ENCODE measurements at places on chromosomes 12 and 14.

GRCh38 chr12:124661341-124661740, 93.9 kb upstream of the NCOR2 start:
- no peak for DNase-seq

DNA sequence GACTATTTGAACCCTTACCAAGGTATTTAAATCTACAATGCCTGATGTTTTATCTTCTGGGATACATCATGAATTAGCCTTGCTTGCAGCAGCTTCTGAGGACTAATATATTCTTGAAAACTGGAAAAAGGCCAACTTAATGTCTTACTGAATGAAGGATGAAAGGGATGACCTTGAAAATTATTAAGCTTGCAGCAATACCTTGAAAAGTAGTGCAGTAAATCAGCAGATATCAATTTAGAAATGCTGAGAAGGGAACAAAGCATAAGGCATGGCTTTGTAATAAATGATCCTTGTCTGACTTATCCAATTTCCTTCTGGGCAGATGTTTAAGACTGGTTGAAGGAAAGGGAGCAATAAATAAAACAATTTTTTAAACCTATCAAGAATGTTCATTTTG, 37.3 kb upstream of the FERMT2 start:
- DNase-seq: no peak

GRCh38 chr12:10959804-10960203, 20.7 kb upstream of the TAS2R14 start:
- no peak for DNase-seq

DNA sequence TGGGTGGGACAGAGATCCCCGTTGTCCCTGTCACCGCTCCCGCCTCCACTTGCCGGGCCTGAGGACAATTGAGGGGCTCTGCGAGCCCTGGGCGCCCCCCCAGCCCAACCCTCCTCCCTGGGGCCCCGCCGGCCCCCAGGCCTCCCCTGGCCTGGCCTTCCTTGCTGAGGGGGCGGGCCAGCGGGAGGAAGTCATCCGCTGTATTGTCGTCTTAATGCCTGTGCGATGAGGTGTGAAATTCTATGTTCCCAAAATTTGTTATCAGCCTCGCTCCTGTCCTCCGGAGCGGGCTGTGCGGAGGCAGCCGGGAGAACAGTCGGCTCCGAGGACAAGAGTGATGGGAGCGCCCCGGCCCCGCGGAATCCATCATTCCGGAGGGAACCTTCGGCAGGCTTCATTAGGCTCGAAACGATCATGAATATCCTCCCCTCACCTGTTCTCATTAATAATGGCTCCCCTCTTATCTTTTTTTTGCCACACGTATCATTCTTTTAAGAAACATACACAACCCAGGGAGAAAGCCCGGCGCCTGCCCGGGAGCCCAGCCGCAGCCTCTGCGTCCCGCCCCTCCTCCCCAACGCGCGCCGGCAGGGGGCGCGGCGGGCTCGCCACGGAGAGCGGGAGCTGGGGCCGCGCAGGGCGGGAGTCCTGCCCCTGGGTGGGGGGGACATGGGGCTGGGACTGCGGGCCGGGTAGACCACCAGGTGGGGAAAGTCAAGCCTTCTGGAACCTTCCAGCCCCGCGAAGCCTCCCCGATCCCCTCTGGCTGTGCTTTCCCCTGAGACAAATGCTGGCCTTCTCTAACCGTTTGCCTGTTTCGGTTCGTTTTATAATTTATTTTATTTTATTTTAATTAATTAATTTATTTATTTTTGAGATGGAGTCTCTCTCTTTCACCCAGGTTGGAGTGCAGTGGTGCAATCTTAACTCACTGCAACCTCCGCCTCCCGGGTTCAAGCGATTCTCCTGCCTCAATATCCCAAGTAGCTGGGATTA, 17.1 kb upstream of the DLK1 start:
- no peak for DNase-seq

DNA sequence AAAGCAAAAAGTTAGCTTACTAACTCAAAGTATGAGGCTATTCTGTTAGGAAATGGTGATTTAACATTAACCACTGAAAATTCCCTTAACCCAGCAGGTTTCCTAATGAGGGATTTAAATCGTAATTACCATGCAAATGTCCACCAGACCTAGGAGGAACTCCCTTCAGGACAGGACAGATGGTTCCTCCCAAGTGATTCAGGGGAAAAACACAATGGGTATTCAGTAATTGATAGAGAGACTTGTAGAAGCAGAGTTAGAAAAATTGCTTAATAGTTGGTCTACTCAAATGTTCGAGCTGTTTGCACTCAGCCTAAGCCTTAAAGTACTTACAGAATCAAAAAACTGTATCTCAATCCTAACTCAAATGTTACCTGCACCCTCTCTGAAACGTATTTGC, 21.6 kb downstream of the RERGL start:
- no peak for DNase-seq

DNA sequence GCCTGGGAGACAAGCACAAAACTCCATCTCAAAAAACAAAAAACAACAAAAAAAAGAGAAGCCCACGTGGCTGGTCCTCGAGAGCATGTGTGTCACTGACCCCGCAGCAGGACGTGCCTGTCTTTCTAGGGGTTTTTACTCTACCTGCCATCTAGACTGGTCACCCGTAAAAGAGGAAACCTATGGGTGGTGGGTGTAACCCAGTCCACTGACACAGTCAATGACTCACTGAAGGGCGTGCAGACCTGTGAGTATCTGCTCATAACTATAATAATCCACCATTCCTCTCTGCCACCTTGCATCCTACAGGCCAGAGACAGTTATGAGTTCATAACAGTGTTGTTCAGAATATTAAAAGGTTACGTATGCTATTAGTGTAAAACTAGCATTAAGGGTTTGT, 4.6 kb downstream of the GOLGA3 start:
- no peak for DNase-seq

DNA sequence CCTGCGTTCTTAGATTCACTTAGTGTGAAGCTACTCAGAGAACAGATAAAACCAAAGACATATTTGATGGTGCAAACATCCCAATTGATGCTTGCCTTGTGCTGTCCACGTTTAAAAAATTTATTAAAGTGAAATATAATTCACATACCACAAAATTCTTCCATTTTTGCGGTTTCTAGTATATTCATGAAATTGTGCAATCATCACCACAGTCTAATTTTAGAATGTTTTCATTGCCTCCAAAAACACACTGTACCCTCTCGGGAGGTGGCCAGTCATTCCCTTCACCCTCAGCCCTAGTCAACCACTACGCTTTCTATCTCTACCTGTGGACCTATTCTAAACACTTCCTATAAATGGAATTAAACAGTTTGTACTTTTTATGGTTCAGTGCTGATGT, 1109.2 kb downstream of the FLRT2 start:
- no peak for DNase-seq

GRCh38 chr14:74018586-74019407, at the start of the genes BBOF1 and ENTPD5:
Gene BBOF1, plus strand, starts transcription at chr14:74019349. Its CDS starts 130 bp downstream, at chr14:74019479.
Gene ENTPD5, minus strand, starts transcription at chr14:74019288. Its CDS starts 31,186 bp downstream, at chr14:73988102.
- peak; percentile 72 for DNase-seq

- DNase-seq: no peak
Observed at GRCh38 chr14:100117633-100118395, 41.6 kb downstream of the DEGS2 start.

DNA sequence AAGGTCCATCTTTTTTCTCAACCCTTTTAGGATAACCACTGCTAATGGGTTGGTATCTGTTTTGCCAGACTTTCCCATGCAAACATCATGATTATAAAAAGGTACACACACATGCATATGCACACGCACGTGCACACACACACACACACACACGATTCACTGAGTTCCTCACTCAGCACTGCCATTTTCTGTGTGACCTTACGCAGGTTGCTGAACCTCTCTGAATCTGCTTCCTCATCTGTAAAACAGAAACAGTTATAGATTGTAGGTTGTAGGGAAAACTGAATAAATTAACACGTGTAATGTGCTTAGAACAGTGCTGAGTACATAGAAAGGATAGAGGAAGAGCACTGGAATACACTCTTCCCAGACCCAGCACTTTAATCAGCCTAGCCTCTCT, 182.3 kb downstream of the RBM19 start:
- DNase-seq: no peak

DNA sequence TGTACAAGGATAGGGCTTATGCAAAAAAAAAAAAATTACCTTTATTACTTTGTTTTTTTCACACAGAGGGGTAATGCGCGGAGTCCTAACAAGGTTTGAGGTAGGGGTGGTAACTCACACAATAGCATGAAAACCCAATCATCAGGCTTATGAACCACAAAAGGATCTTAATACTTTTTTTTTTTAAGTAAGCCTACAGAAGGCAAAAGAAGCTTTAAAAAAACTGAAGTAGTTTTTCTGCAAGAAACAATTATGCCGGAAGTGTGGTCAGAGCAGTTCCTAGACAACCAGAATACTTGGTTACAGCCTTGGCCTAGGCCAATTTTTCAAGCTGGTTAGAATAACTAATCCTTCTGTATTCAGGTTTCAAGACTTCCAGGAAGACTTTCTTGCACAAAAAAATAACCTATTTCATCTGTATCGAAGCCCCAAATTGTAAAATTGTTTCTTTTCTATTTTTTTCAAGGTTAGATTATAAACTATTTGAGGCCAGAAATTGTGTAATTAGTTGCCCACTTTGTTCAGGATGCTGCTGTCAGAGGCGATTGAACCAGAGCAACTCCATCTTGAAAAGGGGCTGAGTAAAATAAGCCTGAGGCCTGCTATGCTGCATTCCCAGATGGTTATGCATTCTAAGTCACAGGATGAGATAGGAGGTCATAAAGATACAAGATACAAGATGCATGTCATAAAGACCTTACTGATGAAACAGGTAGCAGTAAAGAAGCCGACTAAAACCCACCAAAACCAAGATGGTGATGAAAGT, 1.8 kb upstream of the GNS start:
- no peak for DNase-seq

DNA sequence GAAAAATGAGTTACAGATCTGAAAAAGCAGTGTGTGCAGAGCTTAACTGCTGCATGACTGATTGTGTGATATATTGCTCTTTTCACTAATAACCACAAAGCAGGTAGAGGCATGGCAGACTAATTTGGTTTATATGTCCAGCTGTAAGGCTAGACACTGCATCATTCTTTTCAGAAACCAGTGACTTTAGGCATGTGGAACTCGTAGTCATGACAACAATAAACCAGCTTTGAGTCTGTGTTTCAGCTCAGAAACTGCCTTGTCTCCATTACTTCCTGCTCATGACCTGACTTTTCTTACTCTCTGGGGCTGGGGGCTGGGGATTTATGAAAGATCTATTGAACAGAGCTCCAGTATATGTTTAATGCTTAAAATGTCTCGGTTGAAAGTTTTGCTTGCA, 146.8 kb upstream of the LRIG3 start:
- no peak for DNase-seq

GRCh38 chr12:105922670-105923102, 216.1 kb downstream of the NUAK1 start:
- DNase-seq: no peak

GRCh38 chr12:44689587-44689986, 186.5 kb downstream of the NELL2 start:
- no peak for DNase-seq

GRCh38 chr14:104239185-104239775, 100.9 kb downstream of the KIF26A start:
- DNase-seq: no peak

DNA sequence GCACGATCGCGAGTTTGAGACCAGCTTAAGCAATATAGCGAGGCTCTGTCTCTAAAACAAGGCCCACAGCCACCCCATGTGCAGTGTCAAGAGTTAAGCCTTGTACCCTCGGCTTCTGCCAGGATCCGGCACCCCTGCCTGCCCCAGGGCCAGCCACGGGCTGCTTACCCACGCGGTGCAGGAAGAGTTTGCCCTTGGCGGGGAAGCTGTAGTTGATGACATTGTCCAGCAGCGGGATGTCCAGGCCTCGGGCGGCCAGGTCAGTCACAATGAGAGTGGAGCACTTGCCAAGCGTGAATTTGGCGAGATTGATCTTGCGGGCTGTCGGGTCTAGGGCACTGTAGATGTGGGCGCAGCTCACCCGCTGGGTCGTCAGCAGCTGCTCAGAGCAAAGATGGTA, 13.1 kb downstream of the DDX54 start:
- DNase-seq: no peak

DNA sequence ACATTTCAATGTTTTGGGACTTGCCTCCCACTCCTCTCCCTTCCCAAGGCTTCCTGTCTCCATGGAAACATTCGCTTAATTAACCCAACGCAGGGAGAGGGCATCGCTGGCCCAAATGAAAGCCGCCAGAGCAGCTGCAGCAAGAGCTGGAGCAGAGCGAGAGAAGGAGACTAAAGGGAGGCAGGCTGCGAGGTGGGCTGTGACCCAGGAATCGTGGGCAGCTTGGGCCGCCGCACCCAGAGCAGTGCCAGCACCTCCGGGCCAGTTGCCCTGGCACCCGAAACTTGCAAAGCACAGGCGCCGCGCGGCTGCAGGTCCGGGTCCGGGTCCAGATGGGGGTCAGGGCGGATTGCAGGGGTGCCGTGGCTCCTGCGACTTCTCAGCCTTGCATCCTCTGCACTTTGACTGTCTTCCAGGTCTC, 43.5 kb upstream of the PTPRQ start:
- DNase-seq: no peak

- no peak for DNase-seq
Observed at GRCh38 chr14:73142216-73142615, 5.9 kb downstream of the PSEN1 start.

GRCh38 chr12:51926064-51926632, 18.8 kb downstream of the ACVRL1 start:
- no peak for DNase-seq

DNA sequence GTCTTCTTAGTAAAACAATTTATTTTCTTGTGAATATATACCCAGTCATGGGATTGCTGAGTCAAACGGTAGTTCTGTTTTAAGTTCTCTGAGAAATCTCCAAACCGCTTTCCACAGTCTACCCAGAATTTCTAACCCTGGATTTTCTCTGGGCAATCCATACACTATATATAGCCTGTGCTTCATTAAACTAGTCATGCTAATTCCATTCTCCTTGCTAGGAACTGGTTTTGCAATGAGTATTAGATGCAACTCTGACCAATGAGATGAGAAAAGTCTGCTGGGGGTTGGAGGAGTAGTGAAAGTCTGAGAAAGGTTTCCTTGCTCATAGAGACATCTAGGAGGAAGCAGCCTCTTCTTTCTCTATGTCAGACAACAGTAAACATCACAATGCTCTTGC, 196.1 kb upstream of the CDKN3 start:
- DNase-seq: no peak

- no peak for DNase-seq
Observed at GRCh38 chr12:39161465-39162085, 256.2 kb upstream of the CPNE8 start.

GRCh38 chr12:24838531-24838950, 110.4 kb downstream of the BCAT1 start:
- DNase-seq: no peak

DNA sequence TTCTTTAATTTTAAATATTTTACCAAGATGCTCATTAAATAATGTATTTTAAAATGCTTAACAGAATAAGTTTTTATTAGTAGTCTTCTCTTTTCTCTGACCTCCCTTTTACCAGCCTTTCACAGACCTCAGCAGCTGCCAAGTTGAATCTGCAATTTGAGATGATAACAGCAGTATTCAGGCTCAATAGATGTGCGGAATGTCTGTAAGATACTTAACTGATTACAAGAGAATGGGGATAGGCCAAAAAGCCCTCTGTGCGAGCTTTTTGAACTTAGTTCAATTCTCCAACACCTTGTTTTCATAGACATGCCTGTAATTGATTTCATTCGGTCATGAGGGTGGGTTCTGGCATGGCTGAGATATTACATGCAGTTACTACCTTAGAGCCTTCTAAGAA, 277.2 kb downstream of the TMTC2 start:
- DNase-seq: no peak

GRCh38 chr14:77979666-77980351, 179.9 kb downstream of the ADCK1 start:
- no peak for DNase-seq

GRCh38 chr12:23428758-23429157, 520.7 kb downstream of the SOX5 start:
- DNase-seq: no peak

All from activated gamma-delta T cell treated with anti-CD3 and anti-CD28 coated beads, Interleukin-2, amount 50 U/mL, for 16 hours (primary cell).